ENCODE measurements at places on chromosomes 13 and 19.

DNA sequence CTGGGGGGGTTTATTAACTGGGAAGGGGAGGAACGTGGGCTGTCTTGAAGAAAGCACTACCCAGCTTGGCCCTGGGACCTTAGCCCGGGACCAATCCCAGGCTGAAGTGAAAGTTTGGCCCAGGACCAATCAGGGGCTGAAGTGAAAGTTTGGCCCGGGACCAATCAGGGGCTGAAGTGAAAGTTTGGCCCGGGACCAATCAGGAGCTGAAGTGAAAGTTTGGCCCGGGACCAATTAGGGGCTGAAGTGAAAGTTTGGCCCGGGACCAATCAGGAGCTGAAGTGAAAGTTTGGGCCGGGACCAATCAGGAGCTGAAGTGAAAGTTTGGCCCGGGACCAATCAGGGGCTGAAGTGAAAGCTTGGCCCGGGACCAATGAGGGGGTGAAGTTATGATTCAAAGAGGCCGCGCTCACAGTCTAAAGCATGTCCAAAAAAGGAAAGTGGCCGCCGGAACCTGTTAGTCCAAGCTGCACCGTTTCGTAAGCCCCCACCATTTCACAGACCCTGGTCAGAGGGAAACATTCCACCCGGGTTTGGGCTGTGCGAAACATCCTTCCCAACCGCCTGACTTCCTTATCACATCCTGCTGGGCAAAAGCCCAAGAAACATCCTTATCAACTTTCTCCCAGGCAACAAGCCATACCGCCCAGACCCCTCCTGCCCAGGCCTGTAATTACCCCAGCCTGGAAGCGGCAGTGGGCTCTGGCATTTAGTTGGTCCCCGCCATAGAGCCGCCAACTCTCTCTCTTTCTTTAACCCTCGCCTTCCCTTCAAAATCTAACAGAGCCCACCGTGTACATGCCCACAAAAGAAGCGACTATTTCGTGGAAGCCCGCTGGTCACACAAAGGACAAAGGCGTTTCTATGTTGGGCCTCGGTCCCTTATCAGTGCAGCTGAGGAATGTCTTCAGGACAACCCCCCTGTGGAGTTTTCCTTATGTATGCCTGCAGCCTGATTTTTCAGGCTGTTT, 1.1 kb downstream of the ZNF850 start:
- peak; percentile 68 for DNase-seq

- no peak for DNase-seq
These were observed 581.0 kb upstream of the SPRY2 start for GRCh38 chr13:80921971-80922370.

- no peak for DNase-seq
These were observed 8.6 kb downstream of the PTBP1 start for GRCh38 chr19:805600-806550.

DNA sequence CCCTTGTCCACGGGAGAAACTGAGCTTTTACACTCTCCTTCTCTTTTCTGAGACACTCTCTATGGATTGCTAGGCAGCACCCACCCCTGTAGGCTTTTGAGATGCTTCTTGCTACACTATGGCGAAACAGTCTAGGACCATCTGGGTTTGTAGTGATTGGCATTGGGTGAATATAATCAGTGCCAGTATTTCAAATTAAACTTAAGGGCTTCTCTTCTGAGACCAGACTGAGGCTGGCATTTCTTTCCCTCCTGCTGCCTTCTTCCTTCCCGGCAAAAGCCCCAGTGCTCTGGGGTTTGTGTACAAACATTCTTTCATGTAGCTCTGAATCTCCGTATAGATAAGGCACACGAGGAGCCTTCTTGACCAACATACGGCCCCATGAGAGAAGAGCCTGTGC, 276.7 kb downstream of the SLC7A1 start:
- DNase-seq, result no peak

DNA sequence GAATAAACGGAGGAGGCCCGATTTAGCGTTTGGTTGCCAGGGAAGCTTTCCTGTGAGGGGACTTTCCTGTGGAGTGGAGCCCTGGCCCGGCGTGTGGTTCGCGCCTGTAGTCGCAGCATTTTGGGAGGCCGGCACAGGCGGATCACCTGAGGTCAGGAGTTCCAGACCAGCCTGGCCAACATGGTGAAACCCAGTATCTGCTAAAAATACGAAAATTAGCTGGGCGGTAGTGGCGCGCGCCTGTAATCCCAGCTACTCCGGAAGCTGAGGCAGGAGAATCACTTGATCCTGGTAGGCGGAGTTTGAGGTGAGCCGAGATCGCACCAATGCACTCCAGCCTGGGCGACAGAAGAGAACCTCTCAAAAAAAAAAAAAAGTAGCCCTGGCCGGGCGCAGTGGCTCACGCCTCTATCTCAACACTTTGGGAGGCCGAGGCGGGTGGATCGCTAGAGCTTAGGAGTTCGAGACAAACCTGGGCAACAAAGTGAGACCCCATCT, 6.9 kb downstream of the KANK3 start:
- DNase-seq, result no peak

DNA sequence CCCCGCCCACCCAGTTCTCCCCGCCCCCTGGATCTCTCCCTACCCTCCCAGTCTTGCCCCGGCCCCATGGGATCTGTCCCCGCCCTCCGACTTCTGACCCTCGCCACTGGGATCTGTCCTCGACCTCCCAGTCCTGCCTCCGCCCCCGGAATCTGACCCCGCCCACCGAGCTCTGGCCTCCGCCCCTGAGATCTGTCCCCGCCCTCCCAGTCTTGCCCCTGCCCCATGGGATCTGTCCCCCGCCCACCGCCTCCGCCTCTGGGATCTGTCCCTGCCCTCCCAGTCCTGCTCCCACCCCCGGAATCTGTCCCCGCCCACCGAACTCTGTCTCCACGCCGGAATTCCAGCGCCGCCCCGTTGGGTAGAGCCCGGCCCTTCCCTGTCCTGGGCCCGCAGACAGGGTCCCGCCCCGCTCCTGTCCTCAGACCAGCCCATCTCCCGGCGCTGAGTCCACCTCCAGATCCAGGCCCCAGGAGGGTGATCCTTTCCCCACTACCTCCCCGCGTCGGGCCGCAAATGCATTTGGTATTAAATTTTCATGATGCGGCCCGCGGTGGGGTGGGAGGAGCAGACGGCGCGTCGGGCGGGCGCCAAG, 1.5 kb upstream of the SLC17A7 start:
- DNase-seq, result peak; percentile 79

DNA sequence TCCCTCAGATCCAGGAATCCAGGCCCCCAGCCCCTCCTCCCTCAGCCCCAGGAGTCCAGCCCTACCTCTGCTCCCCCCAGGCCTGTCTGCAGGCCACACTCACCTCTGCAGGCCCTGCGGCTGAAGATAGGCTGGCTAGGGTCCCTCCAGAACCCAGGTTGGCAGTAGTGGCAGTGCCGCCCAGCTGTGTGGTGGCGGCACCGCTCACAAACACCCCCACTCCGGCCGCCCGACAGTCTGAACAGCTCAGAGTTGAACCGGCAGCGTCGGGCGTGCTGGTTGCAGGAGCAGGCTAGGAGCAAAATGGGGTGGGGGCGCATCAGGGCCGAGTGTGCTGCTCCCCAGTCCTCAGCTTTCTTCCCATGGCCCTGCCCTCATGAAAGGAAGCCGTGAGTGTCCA, 8.3 kb downstream of the NTN5 start:
- no peak for DNase-seq

DNA sequence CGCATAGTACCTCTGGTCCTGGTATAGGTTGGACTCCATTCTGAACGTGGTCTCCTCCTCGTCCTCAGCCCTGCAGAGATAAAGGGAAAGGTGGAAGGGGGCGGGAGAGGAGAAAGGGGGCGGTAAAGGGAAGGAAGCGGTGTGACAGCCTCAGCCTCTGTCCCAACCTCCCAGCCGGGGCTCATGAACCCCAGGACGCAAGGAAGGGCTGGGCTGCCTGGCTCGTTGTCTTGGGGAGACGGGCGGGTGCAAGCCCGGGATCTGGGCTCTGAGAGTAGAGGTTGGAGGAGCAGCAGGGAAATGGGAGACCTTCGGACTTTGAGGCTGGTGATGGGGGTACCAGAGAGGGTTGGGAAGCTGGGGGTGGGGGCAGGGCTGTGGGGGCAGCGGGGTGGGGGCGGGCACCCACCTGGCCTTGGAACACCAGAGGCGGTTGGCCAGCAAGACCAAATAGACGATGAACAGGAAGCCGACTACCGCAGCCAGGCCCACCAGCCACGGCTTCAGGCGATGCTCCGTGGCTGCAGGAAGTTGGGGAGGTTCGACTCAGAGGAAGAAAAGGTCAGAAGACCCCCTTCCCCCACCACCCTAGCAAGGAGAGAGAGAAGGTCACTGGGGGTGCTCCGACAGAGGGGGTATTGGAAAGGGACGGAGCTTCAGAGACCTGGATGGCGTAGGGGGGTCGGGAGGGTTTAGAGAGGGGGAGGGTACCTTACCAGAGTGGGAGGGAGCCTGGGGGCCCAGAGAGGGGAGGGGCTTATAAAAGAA, 1.7 kb downstream of the SMIM24 start:
- no peak for DNase-seq

- no peak for DNase-seq
These were observed 1.5 kb downstream of the STARD13 start for GRCh38 chr13:33284031-33284430.

- peak; percentile 54 for DNase-seq
These were observed 28.1 kb downstream of the RANBP3 start for GRCh38 chr19:5949792-5950305.

DNA sequence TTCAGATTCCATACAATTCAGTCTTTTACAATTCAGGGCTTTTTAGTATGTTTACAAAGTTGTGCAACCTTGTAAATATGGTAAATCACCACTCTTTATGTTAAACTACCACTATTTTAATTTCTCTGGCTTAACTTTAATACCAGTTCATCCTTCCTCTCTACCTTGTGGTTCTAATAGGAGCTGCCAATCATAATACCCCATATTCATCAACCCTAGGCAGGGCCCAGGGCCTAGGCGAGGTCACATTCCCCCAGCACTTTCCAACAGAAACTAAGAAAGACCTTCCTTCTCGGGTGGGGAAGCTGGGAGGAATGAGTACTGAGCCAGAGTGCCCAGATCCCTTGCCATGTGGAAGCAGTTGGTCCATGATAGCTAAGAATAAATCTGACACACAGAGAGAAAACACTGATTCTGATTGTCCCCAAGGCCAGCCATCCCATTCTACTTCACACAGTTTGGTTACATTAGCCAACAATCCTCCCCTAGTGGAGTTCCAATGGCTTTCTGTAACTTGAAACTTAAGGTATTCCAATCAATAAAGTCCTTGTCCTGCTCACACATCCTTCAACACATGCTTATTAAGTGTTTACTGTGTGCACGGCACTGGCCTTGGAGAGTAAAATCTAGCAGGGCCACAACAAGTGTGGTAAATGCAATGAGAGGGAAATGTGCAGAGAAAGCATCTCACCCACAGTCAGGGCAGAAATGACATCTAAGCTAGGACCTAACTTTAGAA, 76.8 kb downstream of the NUFIP1 start:
- no peak for DNase-seq

- no peak for DNase-seq
These were observed 3.0 kb upstream of the NCCRP1 start for GRCh38 chr19:39193803-39194202.

- DNase-seq, result no peak
These were observed 41.9 kb downstream of the ZNF627 start for GRCh38 chr19:11639245-11639601.

- no peak for DNase-seq
These were observed 17.5 kb downstream of the ATP7B start for GRCh38 chr13:51993713-51994112.

DNA sequence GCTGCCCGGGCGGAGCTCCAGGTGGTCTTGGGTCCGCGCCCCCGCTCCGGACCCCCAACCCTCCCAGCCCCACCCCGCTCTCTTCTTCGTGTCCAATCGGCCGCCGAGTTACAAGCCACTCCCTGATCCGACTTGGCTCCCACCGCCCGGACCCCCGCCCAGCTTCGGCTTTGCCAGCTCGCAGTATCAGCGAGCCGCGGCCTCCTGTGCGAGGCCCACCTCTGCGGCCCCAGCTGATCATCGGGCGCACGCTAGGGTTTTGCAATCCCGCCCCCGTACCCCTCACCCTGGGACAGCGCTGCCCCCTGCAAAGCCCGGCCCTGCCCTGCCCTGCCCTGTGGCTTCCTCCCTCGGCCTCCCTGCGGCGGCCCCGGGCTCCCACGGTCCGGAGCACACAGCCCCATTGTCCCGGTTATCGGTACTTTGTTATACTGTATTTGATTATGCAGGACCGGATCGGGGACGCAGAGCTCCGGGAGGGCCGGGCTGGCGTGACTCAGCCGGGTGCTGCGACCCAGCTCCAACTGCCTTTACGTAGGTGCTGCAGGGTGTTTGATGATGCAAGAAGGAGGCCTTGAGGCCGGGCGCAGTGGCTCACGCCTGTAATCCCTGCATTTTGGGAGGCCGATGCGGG, 598 bp upstream of the LPAR2 start:
- peak; percentile 66 for DNase-seq

GRCh38 chr13:49410477-49410876, 33.4 kb downstream of the CAB39L start:
- DNase-seq, result no peak

- DNase-seq, result no peak
These were observed 1040.6 kb upstream of the SLC10A2 start for GRCh38 chr13:104106705-104107393.

- peak; percentile 81 for DNase-seq
These were observed 6.7 kb upstream of the ERFL start for GRCh38 chr19:41934849-41935374.

DNA sequence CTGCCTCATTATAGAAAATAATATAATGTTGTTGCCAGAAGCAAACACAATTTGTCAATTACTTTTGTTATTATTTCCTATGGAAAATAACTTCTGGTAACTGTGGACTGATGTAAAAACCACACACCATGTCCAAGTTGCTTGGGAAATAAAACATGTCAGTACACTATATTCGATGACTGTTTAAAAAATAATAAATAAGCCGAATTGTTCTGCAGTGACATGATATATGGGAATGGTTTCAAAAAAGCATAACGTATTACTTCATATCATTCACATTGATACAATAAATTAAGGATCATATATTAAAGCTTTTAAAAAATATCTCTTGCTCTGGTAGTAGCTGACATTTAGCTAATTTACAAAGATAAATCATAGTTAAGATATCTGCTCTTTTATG, 2062.1 kb downstream of the PCDH9 start:
- DNase-seq, result no peak

Measured in activated CD4-positive, alpha-beta T cell treated with anti-CD3 and anti-CD28 coated beads for 48 hours (primary cell).